NCI-H2029 treated with DMSO at 0.1 percent for 48 hours (cell line): ENCODE measurements at places on chromosomes 12 and 14.
A peak's percentile ranks its signal among the peaks of the same experiment; 100 is the strongest.

- DNase-seq, result no peak
Observed at GRCh38 chr14:21436567-21437062, 19.3 kb downstream of the CHD8 start.

GRCh38 chr12:68350753-68351152 is 18.6 kb upstream of the MDM1 start:
- no peak for DNase-seq

- DNase-seq, result no peak
Observed at GRCh38 chr12:97267594-97268202, 194.9 kb upstream of the RMST start.

- no peak for DNase-seq
Observed at GRCh38 chr12:132393991-132394949, 64.9 kb upstream of the GALNT9 start.

- no peak for DNase-seq
Observed at GRCh38 chr14:69879175-69880043, at the start of gene SMOC1. SMOC1 (plus strand) TSS chr14:69879416; CDS start chr14:69879679, 263 bp downstream.

DNA sequence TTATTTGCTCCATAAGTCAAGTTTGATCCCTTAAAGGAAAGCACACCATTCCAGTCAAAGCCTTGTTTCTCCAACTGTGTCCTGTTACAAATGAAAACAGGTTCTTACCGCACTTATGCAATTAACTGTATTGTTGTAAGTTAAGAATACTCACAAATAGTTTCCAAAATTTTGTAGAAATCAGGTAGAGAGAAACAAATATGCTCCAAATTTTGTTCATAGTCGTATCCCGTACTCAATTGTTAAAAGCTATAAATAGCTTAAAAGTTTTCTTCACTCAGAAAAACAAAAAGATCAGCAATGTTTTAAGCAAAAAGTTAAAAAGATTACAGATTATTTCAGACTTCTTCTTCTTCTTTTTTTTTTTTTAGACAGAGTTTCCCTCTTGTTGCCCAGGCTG is 4.0 kb upstream of the AACS start:
- DNase-seq, result no peak

DNA sequence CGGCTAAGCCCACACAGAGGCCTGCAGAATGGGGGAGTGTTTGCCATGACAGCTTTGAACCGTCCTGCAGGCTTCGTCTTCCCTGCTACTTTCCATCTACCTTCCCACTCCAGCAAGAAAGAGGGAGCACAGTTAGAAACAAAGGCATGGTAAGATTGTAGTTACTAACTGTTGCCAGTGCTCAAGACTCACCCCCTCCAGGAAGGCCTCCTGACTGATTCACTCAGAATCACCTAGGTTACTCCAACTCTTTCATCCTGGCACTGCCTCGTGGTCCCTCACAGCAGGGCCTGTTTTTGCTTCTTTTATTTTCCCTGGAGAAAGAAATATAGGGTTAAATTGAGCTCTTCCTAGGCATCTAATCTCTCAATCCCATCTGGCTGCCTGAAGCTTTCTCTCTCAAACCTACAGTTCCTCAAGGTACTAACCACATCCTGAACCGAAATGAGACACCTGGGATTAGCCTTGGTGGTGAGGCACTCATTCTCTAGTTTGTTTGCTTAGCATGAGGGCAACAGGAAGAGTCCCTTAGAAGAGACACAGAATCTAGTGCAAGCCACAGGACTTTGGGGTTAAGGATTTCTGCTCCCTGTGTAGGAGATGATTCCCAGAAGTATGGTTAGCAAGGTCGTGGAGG is 7.8 kb downstream of the GALNT6 start:
- DNase-seq, result peak; percentile 68
